ENCODE measurements at places on chromosomes 2 and 18.

GRCh38 chr2:186927867-186928191, 78.9 kb upstream of the ZSWIM2 start:
- DNase-seq, result no peak

- no peak for DNase-seq
Observed at GRCh38 chr18:52572036-52573000, 232.3 kb downstream of the DCC start.

DNA sequence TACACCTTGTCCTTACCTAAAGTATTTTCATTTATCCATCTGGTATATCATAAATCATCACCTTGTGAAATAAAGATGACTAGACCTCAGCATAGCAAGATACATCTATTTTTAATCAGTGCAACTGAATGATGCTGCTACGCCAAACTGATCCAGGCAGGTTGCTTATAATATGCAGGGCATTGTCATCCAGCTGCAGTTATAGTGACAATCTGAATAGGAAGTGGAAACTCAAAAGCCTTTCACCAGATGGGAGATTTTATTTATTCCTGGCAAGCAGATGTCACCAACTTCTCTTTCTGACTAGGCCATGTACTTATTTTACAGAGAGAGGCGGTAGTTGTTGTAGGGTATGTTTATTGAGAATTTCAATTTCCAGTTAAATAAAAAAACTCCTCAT, 747.3 kb downstream of the ADCYAP1 start:
- no peak for DNase-seq

- no peak for DNase-seq
Observed at GRCh38 chr2:223319601-223320000, 267.6 kb downstream of the KCNE4 start.

DNA sequence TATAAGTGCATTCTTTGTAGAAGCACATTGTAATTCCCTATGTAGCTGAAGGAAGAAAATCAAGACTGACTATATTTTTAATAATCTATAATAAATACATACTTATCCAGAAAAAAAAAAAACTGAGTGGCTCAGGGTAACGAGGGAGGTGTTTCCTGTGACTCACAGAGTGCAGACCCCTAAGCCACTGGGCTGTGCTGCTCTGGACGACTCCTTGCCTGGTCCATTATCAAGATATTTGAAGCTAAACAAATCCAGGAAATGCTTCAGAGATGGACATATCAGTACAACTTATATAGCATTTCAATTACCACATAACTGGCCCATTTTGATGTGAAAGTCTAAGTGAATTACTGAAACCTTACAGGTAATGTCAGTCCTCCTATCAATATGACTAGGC, 80.6 kb downstream of the PIGN start:
- no peak for DNase-seq

DNA sequence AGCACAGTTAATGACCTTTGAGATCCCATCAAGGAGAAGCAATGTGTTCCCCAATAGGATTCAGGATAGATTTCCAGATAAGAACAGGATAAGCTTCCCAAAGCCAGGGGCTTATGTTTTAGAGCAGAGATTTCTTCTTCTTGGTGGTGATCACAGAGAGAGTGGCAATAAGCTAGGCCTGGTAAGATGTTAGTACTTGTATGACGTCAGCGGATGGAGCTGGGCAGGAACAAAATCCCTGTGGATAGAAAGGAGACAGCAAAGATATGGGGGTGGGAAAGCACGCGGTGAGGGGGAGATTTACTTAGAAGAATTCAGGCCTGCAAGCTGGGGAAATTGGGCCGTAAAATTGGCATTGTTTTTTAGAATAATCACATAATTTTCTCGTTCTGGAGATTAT, 323.0 kb downstream of the MTX2 start:
- no peak for DNase-seq

GRCh38 chr2:72891091-72891818, 4.0 kb downstream of the SPR start:
- DNase-seq, result no peak

- DNase-seq, result peak; percentile 14
Observed at GRCh38 chr2:144449028-144449406, 70.9 kb downstream of the ZEB2 start.

- DNase-seq, result no peak
Observed at GRCh38 chr2:6370753-6371551, 494.8 kb downstream of the CMPK2 start.

- DNase-seq, result no peak
Observed at GRCh38 chr2:21047141-21048009, 3.5 kb upstream of the APOB start.

- peak; percentile 48 for DNase-seq
Observed at GRCh38 chr2:134253804-134254203, at the start of gene MGAT5. Gene MGAT5 (plus strand): TSS chr2:134254072. CDS start chr2:134254404, 332 bp downstream.

DNA sequence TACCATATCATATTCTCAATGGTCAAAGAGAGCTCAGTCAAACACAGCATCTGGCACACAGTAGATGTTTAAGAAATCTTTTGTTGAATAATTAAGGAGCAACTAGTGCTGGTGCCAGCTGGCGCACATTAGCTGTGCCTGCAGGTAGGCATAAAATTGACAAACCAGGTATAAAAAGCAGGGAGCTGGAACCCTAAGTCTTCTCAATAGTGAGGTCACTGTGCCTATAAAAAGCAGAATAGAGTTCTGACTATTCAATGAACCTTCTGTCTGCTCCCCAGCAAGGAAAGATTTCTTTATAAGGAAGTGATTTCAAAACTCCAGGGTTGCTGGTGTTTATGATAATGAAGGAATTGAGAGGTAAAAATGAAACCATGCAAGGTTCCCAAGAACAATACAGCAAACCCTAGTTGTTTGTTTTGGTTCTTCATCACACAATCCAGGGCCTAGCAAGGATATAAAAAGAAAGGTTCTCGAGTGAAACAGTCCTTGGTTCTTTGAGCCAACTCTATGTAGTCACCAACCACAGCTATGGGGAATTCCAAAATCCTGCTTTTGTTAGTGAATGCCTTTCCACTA, 76.1 kb downstream of the THADA start:
- no peak for DNase-seq

GRCh38 chr18:78160961-78161656, 818.5 kb upstream of the SALL3 start:
- no peak for DNase-seq

DNA sequence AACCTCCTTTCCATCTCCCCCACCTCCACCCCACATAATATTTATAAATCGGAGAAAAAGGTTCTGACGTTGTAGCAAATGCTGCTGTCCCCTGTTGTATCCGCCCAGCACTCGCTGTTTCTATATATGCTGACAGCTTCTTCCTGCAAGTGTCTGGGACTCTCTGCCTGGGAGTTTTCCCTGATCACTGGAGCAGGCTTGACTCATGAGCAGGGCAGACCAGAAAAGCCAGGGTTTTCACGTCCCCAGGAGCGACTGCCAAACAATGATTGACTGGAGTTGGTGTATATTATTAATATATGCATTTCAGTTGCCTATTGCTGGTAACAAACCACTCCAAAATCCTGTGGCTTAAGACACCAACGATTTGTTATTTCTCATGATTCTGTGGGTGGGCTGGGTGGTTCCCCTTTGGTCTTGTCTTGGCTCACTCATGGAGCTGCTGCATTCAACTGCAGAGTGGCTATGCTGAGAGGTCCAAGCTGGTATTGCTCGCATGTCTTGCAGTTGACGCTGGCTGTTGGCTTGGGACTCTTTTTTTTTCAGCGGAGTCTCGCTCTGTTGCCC, 21.2 kb upstream of the ASXL2 start:
- DNase-seq, result no peak

GRCh38 chr18:32019251-32019948, 775 bp downstream of the RNF125 start:
- peak; percentile 31 for DNase-seq

DNA sequence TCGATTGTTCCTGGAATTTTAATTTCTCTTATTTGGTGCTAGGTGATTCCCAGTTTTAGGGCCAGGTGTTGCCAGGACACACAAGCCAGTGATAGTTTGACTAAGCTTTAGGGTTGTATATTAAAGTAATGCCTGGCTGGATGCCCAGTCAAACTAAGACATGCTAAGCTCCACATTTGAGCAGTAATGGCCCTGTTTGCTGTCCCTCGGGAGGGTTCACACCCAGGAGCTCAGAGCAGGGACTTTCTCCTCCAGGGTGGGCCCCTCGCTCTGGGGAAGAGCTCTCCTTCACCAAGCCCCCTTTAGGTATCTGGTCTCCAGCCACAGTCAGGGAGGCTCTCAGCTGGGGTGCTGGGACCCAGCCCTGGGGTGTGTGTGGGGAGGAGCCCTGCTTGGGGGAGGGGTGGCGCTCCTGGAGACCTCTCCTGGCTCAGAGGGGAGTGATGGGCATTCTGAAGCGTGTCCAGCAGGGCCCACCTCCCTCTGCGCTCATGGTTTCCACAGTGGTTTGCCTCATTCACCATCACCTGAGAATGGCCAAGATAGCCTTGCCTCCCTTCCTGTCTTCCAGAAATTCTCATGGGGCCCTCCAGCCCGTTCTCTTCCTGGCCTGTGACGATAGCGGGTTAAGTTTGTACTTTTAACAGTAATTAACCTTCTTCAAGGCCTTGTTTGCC, 31.7 kb downstream of the INPP4A start:
- no peak for DNase-seq

DNA sequence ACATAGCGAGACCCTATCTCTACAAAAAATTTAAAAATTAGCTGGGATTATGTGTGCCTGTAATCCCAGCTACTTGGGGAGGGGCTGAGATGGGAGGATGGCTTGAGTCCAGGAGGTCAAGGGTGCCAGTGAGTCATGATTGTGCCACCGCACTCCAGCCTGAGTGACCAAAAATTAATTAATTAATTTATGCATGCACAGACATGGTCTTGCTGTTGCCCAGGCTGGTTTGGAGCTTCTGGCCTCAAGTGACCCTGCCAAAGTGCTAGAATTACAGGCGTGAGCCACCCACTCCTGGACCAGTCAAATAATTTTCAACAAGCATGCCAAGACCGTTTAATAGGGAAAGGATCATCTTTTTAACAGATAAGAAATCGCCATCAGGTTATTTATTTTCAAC, 57.7 kb upstream of the TFCP2L1 start:
- no peak for DNase-seq

- no peak for DNase-seq
Observed at GRCh38 chr2:15049096-15049993, 416.8 kb downstream of the LRATD1 start.

- DNase-seq, result no peak
Observed at GRCh38 chr2:26640781-26641564, at the start of gene CIB4. Gene CIB4 (minus strand): TSS chr2:26641366. CDS start chr2:26641314, 52 bp downstream.

GRCh38 chr2:193583638-193584400, 1389.1 kb upstream of the TMEFF2 start:
- DNase-seq, result no peak

DNA sequence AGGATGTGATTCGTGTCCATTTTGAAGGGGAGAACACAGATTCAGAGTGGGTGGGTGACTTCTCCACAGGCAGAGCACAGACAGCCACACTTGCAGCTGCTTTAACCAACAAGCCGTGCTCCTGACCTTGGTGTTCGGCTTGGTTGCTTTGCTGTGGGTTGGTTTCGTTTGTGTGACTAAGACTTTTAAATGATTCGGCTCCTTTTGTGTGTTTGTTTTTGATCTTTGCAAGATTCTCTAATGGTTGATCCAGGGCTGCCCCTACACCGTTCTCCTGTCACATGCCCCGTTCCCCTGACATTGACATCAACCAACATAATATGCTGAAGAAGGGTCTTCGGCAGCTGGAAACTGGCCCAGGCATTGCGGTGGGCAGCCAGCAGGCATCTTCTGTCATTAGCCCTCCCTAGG, 95.9 kb upstream of the MBOAT2 start:
- peak; percentile 28 for DNase-seq

DNA sequence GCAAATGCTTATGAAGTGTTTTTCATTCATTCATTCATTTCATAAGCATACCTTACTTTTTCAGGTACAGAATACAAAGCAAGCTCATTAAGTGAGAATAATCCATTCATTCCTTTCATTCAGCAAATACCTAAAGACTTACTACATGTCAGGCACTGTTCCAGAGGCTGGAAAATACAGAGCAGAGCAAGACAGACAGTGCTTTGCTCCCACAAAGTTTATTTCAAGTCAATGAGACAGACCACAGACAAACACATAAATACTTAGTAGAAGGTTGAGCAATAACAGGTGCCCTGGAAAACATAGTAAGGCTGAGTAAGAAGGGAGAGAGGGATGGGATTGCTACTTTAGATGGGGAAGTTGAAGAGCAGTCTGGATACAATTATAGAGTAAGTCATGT, 309.8 kb downstream of the C1D start:
- DNase-seq, result no peak

GRCh38 chr18:49476664-49477411, 10.2 kb downstream of the C18orf32 start:
- no peak for DNase-seq

GRCh38 chr2:96150791-96151594, 5.8 kb upstream of the DUSP2 start:
- no peak for DNase-seq

GRCh38 chr18:62436636-62437234, 86.1 kb upstream of the ZCCHC2 start:
- no peak for DNase-seq

- DNase-seq, result no peak
Observed at GRCh38 chr2:42223855-42224268, 54.7 kb downstream of the EML4 start.

GRCh38 chr2:217935901-217936684, 66.7 kb downstream of the TNS1 start:
- DNase-seq, result no peak

GRCh38 chr2:167509586-167509985, 621.3 kb downstream of the XIRP2 start:
- DNase-seq, result no peak

- DNase-seq, result no peak
Observed at GRCh38 chr18:54679318-54680149, 88.5 kb downstream of the DYNAP start.

- DNase-seq, result no peak
Observed at GRCh38 chr2:72949642-72950041, 32.3 kb downstream of the EMX1 start.

Measured in germinal center (tissue), 1 donor.